NCI-H1694 (cell line): ENCODE measurements at places on chromosomes 4 and X.

DNA sequence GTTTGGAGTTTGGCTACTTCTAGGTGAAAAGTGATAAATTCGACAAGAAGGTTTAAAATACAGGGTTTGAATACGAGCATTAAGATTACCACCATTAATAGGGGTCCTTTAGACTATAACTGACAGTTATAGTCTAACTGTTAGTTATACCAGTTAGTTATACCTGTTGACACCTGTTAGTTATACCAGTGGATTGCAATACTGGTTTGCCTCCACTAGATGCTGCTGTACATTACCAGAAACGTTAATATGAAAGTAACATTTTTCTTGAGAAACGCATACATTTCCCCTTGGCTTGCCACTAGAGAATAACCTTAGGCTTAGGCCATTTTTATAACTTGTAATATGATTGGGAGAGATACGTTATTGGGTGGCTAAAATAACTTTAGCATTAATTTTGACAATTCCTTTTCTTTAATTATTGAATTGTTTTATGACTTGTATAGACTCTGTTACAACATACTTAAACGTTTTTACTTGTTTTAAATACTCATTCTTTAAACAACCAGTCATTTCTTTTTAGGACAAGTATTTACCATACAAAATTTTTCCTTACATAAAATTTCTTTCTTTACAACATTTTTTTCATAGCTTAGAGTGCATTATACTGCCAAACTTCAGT lies 911.2 kb downstream of the FSTL5 start:
- peak; percentile 10 for DNase-seq

DNA sequence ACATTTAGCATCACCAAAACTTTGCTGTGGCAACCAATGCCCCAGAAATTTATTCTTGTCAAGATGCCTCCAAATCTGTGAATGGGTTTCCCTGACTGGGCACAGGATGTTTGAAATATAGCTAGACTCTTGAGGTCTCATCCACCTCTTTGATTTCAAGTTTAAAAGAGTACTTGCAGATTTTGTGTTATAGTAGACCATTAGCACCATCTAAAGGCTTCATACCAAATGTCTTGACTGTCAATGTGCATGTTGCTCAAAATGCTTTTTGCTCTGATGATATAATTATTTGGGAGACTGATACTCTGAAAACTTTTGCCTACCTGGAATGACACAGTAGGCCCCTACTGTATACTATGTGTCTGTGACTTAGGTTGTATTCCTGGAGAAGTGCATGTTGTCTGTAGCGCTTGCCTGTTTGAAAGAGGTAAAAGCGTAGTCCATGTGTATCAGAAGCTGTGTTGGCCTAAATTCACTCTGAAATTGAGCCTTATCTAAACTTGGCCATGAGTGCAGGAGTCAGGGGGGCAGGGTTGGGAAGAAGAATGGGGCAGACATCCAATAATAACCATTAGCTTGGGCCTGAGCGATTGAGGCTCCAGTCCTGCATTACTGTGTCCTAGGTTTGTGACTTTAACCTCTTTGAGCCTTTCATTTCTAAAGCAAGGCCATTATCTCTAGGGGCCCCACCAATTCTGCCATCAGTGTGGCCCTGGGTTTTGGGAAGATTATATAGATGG lies 33.8 kb downstream of the NDP start:
- no peak for DNase-seq

GRCh38 chr4:42702895-42703294 lies 46.0 kb upstream of the ATP8A1 start:
- no peak for DNase-seq

DNA sequence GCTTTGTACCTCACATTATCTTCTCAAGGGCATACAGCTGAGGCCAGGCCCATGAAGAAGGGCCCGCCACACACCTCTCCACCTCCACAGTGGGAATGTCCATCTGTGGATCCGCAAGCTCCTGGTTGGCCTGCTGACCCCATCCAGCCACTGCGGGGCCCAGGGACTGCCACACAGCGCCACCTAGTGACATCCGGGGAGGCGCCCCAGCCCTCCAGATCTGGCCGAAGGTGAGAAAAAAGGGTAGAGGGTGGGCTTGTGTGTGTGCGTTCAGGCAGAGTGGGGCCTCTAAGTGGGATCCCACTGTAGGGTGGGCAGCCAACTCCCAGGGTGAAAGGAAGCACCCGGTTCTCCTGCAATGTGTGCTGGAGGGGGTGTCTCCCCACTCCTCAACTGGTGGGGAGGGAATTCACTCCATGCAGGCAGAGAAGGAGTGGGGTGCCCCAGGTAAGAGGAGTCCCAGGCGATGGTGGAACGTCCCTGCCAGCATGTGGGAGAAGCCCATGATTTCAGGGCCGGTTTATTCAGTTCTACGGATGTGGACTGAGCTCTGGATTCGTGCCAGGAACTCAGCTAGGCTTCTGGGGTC lies 117.3 kb downstream of the ENPP6 start:
- no peak for DNase-seq

DNA sequence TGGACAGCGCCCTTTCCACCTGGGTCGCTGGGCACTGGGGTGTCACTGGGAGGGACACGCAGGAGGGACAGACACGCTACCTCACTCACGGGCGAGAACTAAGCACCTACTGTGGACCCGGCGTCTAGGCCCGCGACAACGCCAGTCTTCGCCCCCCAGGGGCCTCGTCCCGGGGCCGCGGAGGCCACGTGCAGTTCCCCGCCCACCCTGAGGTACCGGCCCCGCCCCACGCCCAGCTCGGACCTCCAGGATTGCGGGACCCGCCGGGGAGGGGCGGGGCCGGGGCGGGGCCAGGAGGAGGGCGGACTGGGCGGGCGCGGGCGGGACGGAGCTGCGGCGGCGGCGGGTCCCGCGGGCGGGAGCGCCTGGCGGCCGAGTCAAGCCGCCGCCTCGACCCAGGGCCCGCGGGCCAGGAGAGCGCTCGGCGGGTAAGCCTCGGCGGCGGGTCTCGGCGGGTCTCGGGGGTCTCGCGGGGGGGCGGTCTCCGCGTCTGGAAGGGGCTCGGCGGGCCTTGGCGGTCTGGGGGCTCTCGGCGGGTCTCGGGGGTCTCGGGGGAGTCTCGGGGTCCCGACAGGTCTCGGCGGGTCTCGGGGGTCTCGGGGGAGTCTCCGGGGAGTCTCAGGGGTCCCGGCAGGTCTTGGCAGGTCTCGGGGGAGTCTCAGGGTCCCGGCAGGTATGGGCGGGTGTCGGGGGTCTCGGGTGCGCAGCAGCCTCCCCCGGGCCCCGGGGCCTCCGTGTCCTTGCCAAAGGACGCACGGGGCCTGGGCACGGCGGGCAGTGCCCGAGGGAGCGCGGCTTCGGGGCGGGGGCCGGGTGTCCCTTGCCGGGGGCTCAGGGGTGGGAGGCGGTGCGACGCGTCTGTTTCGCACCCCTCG lies at the start of gene SH3BP2:
Gene SH3BP2 (plus strand): TSS at position 375 of the 875 bp plus-strand sequence. CDS start 27,533 bp downstream, outside the sequence.
- no peak for DNase-seq

DNA sequence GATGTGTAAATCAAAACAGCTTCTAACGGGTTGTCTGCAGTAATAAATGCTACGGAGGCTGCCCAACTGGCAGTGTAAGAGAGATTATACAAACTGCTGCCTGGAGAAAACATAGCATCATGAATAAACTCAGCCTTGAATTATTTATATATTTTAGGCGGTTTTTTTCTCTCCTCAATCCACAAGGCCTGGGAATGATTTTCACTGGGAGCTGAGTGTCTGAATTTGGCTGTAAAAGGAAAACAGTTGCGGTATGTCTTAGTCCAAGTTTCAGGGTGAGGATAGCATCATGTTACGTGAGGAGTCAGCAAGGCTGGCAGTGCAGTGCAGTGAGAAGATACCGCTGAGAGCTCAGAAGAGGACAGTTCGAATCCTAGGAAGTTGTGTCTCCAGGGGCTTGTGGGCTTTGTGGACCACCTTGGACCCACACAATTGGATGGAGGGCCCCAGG lies 291.5 kb upstream of the BOD1L1 start:
- no peak for DNase-seq

- DNase-seq, result no peak
These were observed 26.0 kb downstream of the ARL13A start for GRCh38 chrX:100995469-100995868.

GRCh38 chrX:55240788-55241340 lies 20.7 kb downstream of the PAGE5 start:
- no peak for DNase-seq

DNA sequence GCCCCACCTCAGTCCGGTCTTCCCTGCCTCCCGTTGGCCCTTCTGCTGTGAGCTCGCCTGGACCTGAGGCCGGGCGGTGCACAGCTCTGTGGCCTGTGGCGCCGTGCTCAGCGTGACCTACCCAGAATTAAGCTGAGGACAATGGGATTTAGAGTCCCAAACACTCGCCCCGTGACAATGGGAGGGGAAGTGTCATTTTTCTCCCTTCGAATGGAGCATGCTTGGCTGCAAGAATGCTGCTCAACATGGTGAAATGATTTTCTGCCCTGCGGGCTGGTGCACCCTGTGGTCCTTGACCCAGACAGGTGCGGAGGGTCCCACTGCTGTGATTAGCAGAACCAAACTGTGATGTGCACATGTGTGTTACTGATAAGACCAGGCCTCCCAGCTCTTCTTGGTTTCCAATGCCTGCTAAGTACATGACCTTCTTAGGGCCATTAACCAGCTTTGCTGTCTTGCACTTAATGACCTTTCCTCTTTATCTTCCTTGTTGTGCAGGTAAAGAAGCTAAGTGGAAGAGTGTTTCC lies 772 bp downstream of the EOLA1 start:
- DNase-seq, result no peak

DNA sequence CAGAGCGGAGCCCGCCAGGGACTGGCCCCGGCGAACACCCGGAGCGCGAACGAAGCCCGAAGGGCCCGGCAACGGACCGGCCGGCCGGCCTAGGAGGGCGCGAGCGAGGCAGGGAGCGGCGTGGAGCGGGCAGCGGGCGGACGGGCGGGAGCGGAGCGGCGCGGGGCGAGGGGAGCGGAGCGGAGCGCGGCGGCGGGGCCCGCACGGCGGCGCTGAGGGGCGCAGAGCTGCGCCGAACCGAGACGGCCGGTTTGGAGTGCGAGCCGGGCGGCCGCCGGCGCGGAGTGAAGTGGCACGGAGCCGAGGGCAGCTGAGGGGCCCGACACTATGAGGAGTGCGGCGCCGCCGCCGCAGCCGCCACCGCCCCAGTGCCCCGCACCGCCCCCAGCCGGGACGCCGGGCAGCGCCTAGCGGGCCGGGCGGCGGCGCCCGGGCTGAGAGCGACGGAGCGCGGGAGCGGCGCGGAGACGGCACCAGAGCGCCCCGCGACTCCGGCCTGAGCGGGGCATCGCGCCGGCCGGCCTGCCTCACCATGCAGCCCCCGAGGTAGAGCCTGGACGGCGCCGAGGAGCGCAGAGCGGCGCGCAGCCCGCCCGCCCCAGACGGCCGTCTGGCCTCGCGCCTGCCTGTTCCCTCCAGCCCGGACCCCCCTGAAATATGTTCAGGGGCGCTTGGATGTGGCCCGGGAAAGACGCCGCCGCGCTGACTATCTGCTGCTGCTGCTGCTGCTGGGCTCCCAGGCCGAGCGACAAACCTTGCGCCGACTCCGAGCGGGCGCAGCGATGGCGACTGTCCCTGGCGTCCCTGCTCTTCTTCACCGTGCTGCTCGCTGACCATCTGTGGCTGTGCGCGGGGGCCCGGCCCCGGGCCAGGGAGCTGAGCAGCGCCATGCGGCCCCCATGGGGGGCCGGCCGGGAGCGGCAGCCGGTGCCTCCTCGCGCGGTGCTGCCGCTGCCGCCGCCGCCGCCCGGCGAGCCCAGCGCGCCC lies 793 bp downstream of the NALF2 start:
- no peak for DNase-seq

- DNase-seq, result no peak
These were observed 60.8 kb downstream of the BRCC3 start for GRCh38 chrX:155132110-155132509.

DNA sequence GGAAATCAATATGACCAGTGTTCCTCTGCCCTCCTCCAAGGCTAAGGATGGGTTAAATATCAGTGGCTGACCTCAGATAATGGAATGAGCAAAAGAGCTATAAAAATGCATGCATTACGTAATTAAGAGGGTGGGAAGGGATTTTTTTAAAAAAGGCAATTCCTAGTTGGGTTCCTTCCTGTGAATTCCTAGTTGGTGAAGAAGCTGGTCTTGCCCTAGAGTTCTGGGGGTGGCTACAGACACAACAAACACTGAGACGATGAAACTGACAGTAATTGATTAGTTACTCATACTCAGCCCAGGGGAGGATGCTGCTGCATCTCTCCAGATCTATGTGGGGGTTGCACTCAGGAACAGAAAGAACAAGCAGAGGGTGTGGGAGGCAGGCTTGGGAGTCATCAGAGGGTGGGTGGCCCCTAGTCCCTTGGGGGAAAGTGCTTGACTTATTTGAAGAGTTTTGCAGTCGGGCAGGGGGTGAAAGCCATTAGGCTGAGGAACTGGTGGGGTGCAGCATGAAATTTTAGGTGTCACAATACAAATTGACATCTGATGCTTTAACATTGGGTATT lies 662.0 kb upstream of the FRG1 start:
- DNase-seq, result no peak

DNA sequence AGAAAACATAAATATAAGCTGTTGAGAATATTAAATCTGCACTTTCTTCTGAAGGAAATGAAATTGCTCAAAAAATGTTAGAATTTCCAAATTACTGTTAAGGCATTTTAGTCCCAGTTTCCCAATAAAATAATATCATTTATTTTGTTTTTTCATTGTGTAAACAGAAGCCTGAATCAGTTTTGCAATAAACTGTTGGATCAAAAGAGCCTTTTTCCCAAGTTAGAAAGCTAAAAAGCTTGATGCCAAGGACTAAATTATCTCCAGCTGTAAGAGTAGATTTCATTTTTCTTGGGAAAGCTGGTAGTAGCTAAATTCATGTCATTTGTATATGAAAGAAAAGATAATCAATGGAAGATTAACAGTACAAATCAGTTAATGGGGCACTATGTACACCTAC lies 95.8 kb downstream of the RNF150 start:
- DNase-seq, result no peak

- DNase-seq, result no peak
These were observed 2.0 kb upstream of the PGRMC2 start for GRCh38 chr4:128289523-128290158.

GRCh38 chr4:71814433-71814832 lies 30.6 kb upstream of the GC start:
- no peak for DNase-seq

DNA sequence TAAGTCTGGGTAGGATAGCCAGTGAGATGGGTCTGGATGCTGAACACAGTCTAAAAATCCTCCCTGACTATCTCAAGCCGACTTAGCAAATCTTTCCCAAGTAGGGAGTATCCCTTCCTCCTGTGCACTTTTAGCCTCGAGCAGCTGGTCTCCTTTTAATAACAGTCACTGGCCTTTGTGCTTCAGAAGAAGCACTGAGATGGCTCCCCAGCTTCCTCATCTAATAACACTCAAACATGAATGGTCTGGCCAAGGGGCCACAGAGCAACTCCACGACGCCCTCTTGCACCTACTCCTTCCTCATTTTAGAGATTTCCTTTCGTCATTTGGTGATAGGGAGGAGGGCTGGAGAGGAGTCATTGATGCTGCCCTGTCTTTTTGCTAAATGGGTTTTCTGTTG lies 78.8 kb upstream of the TMEM150C start:
- DNase-seq, result no peak

DNA sequence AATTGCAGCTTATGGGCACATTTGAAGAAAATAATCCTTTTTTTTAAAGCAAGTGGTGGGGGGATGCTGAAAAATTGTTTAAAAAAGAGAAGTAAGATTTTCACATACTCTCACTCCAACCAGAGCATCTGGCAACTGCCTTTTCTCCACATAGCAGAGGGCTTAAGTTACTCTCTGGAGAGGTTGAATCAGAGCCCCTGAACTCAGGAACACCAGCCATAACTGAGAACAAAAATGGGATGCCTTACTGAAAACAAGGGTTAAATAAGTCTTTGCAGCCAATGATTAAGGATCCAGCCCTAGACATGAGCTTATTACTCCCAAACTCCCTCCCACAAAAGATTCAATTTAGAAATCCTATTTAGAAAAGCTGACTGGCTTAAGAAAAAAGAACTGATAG lies 27.5 kb downstream of the CASK start:
- DNase-seq, result no peak
